ENCODE measurements at places on chromosomes 1 and 21.

GRCh38 chr1:25834894-25835293, 15.1 kb downstream of the MTFR1L start:
- no peak for DNase-seq

DNA sequence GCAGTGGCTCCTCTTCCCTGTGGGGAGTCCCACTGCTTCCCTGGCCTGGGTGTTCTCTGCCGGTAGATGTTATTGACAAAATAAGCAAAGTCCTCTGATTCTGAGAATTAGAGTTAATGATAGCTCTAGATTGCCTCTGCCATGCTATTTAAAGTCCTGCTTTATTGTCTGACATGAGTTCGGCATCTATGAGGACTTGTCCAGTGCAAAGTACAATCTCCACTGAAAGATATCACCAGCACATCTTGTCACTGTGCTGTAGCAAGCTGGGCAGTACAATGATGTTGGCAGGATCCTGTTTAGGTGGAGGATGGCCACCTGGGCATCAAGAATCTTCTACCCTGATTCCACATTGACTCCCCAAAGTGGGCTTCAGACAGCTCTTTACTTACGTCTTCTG, 54.0 kb upstream of the ATP5PO start:
- DNase-seq, result no peak

DNA sequence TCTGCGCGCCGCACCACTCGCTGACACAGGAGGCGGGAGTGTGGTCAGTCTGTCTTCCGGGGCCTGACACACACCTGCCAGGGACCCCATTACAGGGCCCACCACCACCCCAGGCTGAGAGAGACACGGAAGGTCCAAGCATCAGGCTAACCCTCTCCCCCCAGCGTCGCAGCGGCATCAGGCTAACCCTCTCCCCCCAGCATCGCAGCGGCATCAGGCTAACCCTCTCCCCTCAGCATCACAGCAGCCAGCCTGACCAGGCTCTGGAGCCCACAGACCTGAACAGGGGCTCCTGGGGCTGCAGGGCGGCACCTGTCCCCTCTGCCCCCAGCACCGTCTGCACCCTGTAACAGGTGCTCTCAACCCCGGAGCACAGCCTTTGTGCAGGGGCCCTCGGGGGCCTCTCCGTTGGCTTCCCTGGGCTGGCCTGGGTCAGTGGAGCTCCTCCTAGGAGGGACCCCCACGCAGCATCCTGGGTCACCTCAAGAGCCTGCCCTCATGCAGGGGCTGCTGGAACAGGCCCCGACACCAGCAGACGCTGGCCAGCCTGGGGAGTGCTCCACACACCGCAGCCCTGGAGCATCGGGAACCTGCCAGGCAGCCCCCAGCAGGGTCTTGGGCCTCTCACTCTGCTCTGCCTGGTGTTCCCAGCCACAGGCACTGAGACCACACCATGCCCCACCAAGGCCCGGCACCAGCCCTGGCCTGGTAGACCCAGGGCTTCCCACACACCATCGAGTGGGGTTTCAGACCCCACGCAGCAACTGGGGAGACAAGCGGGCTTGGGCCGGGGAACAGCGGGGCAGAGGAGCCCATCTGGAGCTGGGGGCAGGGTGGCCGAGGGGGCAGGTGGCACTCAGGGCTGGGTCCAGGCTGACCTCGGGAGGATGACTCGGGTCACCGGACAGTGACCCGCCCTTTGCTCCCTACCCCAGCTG, 67.0 kb downstream of the MEGF6 start:
- no peak for DNase-seq

GRCh38 chr1:32275424-32275823, 16.5 kb upstream of the HDAC1 start:
- no peak for DNase-seq

GRCh38 chr1:96488777-96489176, 232.8 kb upstream of the PTBP2 start:
- DNase-seq, result no peak

DNA sequence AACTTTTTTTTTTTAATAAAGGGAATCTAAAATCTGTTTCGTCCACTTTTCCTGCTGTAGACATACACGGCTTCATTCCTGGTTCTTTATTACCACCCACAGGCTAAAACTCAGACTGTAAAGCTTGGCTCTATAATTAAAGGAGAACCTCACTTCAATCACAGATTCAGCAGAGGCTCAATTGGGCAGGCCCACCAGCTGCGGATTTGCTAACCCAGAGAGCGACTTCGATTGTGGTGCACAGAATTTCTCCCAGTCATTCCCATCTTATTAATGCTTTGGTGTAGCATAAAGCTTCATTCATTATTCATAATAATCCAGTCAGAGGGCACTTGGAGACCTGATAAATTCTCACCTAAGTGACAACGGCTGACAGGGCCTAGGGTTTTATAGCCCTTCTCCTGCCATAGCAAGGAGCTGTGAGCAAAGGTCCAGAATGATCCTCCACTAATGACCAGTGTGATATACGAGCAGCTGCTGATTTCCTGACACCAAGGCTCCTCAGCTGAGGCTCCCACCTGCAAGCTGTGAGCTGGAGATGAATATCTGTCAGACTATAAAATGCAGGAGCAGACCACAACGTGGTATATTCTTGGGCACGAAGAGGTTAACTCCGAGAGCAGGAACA, 149.0 kb downstream of the ATP6V1G3 start:
- DNase-seq, result no peak

DNA sequence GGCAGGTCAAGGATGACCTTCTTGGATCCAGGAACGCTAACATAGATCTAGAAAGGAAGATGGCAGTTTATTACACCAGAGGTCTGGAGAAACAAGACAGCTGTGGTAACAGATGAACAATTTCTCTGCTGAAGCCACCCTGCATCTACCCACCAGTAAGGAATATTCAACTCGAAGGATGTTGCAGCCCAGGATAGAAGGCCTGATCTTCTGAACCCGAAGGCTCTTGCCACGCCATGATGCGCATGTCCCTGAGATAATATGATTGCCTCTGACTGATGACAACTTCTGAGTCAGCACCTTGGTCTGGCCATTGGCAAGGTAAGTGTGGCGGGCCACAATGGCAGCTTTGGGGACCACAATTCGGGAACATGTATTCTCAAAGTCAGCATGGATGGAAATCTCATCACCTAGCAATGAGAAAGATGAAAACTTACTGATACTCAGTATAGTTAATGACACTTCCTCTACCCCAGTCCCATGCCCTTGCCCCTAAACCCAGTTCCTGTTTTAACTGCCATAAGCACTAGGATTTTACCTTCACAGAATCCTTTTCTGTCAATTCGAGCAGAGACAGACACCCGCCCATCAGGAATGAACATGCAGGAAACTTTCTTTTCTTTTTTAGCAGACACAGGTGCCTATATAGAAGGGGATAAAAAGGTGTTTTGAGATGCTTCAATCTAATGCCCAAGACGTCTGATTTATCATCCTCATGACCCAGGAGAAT, 1.8 kb downstream of the TXNIP start:
- DNase-seq, result no peak

GRCh38 chr1:82503822-82504221, 703.1 kb downstream of the ADGRL2 start:
- no peak for DNase-seq

DNA sequence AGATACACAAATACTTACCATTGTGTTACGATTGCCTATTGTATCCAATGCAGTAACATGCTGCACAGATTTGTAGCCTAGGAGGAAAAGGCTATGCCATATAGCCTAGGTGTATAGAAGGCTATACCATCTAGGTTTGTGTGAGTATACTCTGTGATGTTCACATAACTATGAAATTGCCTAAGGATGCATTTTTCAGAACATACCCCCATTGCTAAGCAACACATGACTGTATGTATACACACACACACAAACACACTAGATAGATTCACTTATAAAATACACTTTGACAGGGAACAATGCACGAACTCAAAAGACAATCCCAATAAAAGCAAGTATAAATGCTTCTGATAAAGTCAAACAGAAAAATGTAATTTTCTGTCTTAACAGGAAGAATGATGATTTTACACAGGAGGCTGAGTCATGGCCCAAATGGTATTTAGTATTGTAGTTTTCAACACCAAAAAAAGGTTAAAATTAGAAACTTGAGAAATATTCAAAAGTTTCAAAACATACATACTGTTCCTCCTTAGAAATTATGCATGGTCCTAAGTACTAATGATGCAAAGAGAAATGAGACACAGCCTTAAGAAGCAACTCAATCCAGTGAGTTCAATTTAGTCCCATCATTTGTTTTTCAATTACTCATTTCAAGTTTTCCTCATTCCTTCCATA, 12.2 kb downstream of the FH start:
- DNase-seq, result no peak

GRCh38 chr1:207002724-207003146, 29.8 kb downstream of the C1orf116 start:
- DNase-seq, result no peak

GRCh38 chr1:204350857-204351573, 8.7 kb downstream of the PLEKHA6 start:
- DNase-seq, result peak; percentile 16

DNA sequence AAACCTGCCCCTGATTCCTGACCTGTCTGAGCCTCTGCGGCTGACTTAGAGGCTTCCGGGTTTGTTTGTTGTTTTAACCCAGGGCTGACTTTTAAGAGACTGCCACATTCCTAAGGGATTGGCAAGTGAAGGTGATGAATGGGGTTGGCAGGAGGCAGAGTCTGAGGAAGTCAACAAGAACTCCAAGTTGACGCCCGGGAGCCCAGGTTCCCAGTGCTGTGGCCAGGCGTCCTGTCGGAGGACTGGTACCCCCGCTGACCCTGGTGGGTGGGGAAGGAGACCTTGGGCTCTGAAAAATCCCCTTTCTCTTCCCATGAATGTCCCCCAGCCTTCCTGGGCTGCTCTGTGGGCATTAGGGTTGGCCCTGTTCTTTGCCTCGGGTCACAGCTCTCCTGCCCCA, 19.7 kb upstream of the EPS8L3 start:
- no peak for DNase-seq

GRCh38 chr1:2836333-2836970, 35.0 kb upstream of the TTC34 start:
- DNase-seq, result no peak

GRCh38 chr1:212981025-212981495, 30.7 kb downstream of the VASH2 start:
- peak; percentile 23 for DNase-seq

DNA sequence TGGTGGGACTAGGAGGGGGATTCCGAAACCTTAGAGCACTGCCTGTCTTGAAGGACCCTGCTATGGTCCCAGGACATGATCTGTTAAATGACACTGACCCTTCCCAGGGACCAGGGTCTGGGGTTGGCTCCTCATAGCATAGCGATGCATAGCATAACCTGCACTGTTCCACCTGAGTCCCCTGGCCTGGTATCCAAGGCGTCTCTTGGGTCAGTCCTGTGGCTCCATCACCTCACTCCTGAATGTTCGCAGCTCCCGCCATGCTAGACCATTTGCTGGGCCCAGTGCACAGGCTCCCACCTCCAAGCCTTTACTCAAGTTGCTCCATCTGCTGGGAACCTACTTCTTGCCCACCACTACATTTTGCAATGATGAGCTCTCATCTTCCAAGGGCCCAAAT, 39.0 kb upstream of the MAGOH start:
- no peak for DNase-seq

DNA sequence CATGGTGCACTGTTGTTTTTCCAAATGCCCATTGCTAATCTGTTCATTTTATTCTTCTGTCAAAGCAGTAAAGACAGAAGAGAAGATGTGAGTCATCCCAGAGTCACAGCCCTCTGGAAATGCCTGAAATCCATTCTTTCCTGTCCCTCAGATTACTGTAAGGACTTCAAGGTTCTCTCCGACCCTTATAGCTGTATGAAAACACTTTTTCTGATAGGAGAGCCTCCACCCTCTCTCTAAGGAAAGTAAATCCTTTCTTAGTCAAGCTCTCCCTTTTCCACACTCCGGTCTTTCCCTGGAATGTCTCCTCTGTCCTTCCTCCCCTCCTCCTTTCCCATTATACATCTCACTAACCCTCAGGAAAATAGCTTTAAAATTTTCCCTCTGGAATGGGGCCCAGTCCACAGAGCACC, 3.5 kb upstream of the PRDX6 start:
- no peak for DNase-seq

GRCh38 chr21:31583498-31583897, 76.0 kb upstream of the SOD1 start:
- no peak for DNase-seq

DNA sequence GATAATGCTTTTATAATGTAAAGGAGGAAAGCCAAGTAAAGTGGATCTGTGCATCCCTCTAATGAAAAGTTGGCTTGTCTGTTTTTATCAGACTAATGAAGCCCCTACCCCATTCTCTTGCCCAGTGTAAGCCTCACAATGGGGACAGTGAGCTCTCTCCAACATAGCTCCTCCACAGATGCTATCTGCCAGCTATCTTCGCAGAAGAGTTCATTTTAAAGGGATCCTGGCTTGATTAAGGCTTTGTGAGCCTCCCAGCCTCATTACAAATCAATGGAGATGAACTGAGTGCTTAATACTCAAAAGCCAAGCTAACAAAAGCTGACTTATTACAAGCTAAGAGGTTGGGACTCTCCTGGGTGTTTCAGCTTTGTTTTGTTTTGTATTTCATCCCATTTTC, 514.7 kb downstream of the NUF2 start:
- DNase-seq, result no peak

GRCh38 chr1:161978011-161978790, 45.5 kb downstream of the OLFML2B start:
- no peak for DNase-seq

- no peak for DNase-seq
Observed at GRCh38 chr1:2445823-2446215, 30.3 kb upstream of the PLCH2 start.

GRCh38 chr1:23634840-23635651, 56.6 kb upstream of the RPL11 start:
- DNase-seq, result peak; percentile 50

GRCh38 chr1:72942008-72942407, 659.7 kb upstream of the NEGR1 start:
- no peak for DNase-seq

- DNase-seq, result no peak
Observed at GRCh38 chr1:188295157-188295556, 1466.4 kb downstream of the PLA2G4A start.

- DNase-seq, result no peak
Observed at GRCh38 chr21:37821786-37822450, 94.3 kb downstream of the KCNJ6 start.

All from SHP77 treated with DMSO at 0.1 percent for 48 hours (cell line).